ENCODE measurements at places on chromosomes 6 and 20. TPM values are rescaled to one million over a fixed set of nuclear protein-coding genes. Genes with fewer than 3 reads are reported as not detected.

Gene EPHA7
- total RNA-seq = 3.6 TPM

Gene CST3
- 224 TPM for total RNA-seq

Gene NKX2-4
- total RNA-seq = not detected

Gene DUSP22
- total RNA-seq = 40.4 TPM

Gene PRSS35
- 26.6 TPM for total RNA-seq

Gene MUC21
- total RNA-seq = not detected

Gene PRICKLE4
- total RNA-seq = 2.3 TPM

Gene GRIK2
- 95.5 TPM for total RNA-seq

Gene HLA-DQA2
- total RNA-seq = not detected

Gene HRH3
- total RNA-seq = 13.7 TPM

Gene GPR63
- total RNA-seq = 6.6 TPM

Gene LTB
- total RNA-seq = not detected

Gene OXT
- total RNA-seq = not detected

Gene C20orf204
- 3.9 TPM for total RNA-seq

Gene CDC5L
- total RNA-seq = 19.6 TPM

Gene ARMH2
- total RNA-seq = 0.54 TPM

Gene SIRPB1
- total RNA-seq = not detected

Gene SLCO4A1
- 26.5 TPM for total RNA-seq

Gene CFAP206
- total RNA-seq = 1.9 TPM

Data from glutamatergic neuron (in vitro differentiated cells).